Activated T-helper 1 cell treated with anti-CD3 and anti-CD28 coated beads, Interleukin-12 subunit alpha, Interleukin-12 subunit beta, Interleukin-2, Interleukin-4 antibody, amounts not matched to agents 30 ng/mL and 10 ng/mL and 1 ng/mL, durations not matched to agents 14 hours and 24 hours and 36 hours (primary cell): ENCODE measurements at places on chromosomes 6 and 20. TPM values are rescaled to one million over a fixed set of nuclear protein-coding genes. Genes with fewer than 3 reads are reported as not detected.

DNA sequence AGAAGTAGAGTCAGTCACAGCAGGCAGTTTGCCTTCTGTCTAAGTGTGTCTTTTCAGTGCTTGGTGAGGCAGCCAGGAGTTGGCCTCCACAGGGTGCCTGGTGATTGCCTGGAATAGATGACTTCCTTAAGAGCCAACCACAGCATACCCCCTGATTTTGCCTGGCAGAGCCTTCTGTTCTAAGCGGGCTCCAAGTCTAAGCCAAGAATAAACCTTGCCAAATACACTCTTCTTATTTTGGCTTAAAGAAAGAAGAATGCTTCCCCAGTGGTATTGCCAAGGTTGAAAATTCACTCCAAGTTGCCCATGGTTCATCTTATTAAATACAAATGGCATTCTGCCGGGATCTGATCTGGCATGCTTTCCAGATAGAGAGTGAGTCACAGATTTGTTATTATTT lies 1424.8 kb upstream of the EYS start:
- H3K27ac ChIP-seq = no peak overlapping the region
- no peaks in the 10 kb centered on the region for H3K27me3 ChIP-seq
- DNase-seq = no peak
- H3K4me1 ChIP-seq = no peaks in the 10 kb centered on the region

DNA sequence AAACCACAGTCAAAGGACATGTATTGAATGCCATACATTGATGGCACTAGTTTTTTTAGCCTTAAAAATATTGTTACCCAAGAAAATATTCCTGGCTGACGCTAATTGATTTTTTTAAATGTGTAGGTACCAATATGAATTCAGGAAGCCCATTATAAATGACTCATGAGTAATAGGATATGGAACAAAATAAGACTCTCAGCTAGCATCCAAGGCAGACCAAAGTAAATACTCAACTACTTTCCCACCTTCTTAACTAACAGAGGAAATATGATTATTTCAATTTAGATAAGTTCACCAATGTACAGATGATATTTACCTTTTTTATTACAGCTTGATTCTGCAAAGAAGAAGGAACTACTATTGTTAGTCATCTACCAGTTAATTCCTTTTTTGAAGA lies 43.2 kb upstream of the TXNDC5 start:
- H3K27me3 ChIP-seq = no peaks in the 10 kb centered on the region
- no peak overlapping the region for H3K4me3 ChIP-seq
- H3K27ac ChIP-seq = no peak overlapping the region
- DNase-seq = no peak

GRCh38 chr6:105346052-105346451 lies 56.8 kb downstream of the PREP start:
- peaks cover 32% of the 10 kb centered on the region for H3K36me3 ChIP-seq
- no peak for DNase-seq
- no peaks in the 10 kb centered on the region for H3K4me1 ChIP-seq
- no peaks in the 10 kb centered on the region for H3K27me3 ChIP-seq
- no peak overlapping the region for H3K4me3 ChIP-seq
- H3K27ac ChIP-seq = no peak overlapping the region

GRCh38 chr6:31128093-31128676 lies 7.9 kb upstream of the CDSN start:
- H3K27me3 ChIP-seq = peaks cover 20% of the 10 kb centered on the region
- H3K4me1 ChIP-seq = peaks cover 7% of the 10 kb centered on the region
- H3K4me3 ChIP-seq = no peak overlapping the region
- DNase-seq = peak; percentile 54
- peak overlapping the region; percentile 13 for H3K27ac ChIP-seq

DNA sequence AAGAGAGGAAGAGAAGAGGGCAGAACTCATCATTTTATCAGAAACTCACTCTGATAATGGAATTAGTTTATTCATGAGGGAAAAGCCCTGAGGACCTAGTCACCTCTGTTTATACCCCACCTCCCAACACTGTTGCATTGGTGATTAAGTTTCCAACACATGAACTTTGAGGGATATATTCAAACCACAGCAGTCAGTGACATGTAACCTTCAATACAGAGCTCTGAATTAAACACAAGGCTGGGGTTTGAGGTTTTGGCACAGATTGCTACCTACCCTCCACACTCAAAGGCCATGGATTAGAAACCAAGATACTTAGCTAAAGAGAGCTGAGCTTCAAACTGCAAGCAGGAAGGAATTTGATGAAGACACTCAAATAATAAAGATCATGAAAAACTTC lies 48.5 kb upstream of the MOCS1 start:
- H3K4me1 ChIP-seq = no peaks in the 10 kb centered on the region
- H3K27me3 ChIP-seq = peaks cover 5% of the 10 kb centered on the region
- no peaks in the 10 kb centered on the region for H3K36me3 ChIP-seq
- H3K27ac ChIP-seq = no peak overlapping the region

DNA sequence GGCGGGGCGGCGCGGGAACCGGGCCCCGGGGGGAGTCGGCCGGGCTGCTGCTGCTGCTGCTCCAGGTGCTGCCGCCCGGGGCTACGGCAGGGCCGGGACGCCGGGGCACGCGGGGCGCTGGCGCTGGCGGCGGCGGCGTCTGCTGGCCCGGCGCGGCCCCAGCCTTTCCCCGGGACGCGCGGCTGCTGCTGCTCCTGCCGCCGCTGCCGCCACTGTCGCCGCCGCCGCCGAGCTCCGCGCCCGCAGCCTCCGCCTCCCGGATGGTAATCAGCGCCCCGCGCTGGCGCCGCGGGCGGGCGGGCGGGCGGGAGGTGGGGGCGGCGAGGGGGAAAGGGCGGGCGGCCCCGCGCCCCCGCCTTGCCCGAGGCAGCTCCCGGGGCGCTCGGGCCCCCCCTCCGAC lies 306 bp downstream of the EBF4 start:
- H3K36me3 ChIP-seq = peaks cover 7% of the 10 kb centered on the region
- DNase-seq = no peak
- peaks cover 36% of the 10 kb centered on the region for H3K27me3 ChIP-seq
- H3K27ac ChIP-seq = no peak overlapping the region

PERP gene
- total RNA-seq = 5.6 and 5.7 TPM in 2 replicates

GRCh38 chr6:118320652-118321051 lies 227.4 kb upstream of the PLN start:
- H3K4me3 ChIP-seq = no peak overlapping the region
- H3K27ac ChIP-seq = no peak overlapping the region
- H3K27me3 ChIP-seq = no peaks in the 10 kb centered on the region

DNA sequence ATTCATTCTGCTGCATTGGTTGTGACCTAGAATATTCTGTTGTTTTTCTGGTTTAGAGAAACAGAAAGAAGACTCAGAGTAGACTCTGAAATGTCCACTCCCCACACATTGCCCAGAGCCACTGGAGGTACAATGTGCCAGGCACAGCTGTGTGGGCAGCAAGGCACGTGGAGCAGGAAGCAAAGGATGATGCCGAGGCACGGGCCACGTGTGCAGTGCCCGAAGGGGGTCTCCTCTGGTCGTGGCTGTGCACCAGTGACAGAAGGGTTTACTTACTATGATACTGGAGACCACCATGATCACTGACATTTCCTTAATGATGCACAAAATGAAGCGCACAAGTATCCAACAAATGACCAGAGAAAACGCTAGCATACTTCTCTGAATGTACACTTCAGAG lies 488.9 kb downstream of the PRKN start:
- H3K4me3 ChIP-seq = no peak overlapping the region
- no peak overlapping the region for H3K27ac ChIP-seq
- H3K4me1 ChIP-seq = no peaks in the 10 kb centered on the region

GRCh38 chr20:14902432-14903089 lies 565.1 kb upstream of the FLRT3 start:
- H3K36me3 ChIP-seq = no peaks in the 10 kb centered on the region
- H3K27me3 ChIP-seq = no peaks in the 10 kb centered on the region
- H3K4me1 ChIP-seq = no peaks in the 10 kb centered on the region
- no peak for DNase-seq
- H3K4me3 ChIP-seq = no peak overlapping the region

GRCh38 chr6:159852877-159853276 lies 37.9 kb upstream of the MAS1 start:
- H3K4me1 ChIP-seq = no peaks in the 10 kb centered on the region
- peaks cover 24% of the 10 kb centered on the region for H3K27me3 ChIP-seq
- H3K27ac ChIP-seq = no peak overlapping the region

GTSF1L gene
- 0.39 TPM in 1 of 2 replicates, not detected in the other for total RNA-seq

DNA sequence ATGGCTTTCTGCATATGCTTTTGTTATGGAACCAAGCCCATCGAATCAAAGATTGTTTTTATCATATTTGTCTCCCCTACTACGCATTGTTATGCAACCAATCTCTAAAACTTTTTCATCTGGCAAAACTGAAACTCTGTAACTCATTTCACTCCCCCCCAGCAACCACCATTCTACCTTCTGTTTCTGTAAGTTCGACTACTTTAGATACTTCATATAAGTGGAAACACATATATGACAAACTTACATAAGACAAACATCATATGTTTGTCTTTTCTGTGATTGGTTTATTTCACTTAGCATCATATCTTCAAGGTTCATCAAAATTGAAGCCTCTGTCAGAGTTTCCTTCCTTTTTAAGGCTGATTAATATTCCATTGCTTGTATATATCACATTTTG lies 34.8 kb downstream of the CEP57L1 start:
- peaks cover 8% of the 10 kb centered on the region for H3K36me3 ChIP-seq
- no peak overlapping the region for H3K27ac ChIP-seq
- no peak for DNase-seq
- H3K4me1 ChIP-seq = peaks cover 5% of the 10 kb centered on the region
- H3K4me3 ChIP-seq = no peak overlapping the region

GRCh38 chr6:1527073-1527457 lies 82.7 kb upstream of the FOXC1 start:
- H3K4me3 ChIP-seq = no peak overlapping the region
- no peaks in the 10 kb centered on the region for H3K36me3 ChIP-seq
- H3K27me3 ChIP-seq = peaks cover 6% of the 10 kb centered on the region
- no peak overlapping the region for H3K27ac ChIP-seq
- peak; percentile 39 for DNase-seq

RIMS1 gene
- total RNA-seq = not detected in 2 replicates

DNA sequence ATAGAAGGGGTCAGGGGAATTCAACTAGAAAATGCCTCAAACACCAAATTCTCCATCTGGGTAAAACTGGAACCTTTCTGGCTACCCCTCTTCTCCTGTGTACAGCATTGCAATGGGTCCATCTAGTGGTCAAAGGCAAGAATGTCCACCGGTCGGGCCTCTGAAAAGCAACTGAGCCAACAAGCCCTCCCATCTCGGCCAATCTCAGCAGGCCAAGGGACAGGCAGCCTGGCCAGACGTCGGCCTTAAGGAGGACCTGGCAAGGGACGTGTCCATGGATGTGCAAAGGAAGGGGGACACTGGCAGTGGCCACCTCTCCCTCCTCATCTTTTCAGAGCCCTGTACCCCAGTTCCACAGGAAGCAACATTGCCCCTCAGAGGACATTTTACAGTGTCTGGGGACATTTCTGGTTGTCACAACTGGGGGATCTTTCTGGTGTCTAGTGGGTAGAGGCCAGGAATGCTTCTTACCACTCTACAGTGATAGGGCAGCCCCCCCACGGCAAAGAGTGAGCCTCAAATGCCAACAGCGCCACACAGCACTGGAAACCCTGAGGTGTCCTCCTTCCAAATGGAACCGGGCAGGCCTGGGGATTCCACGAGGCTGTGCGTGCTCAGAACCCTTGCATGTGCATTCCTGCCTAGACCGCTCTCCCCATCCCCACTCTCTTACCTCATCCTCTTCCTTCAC lies 99.8 kb upstream of the FOXA2 start:
- H3K4me1 ChIP-seq = no peaks in the 10 kb centered on the region
- no peak overlapping the region for H3K27ac ChIP-seq
- no peak overlapping the region for H3K4me3 ChIP-seq
- H3K27me3 ChIP-seq = no peaks in the 10 kb centered on the region
- DNase-seq = peak; percentile 16

DNA sequence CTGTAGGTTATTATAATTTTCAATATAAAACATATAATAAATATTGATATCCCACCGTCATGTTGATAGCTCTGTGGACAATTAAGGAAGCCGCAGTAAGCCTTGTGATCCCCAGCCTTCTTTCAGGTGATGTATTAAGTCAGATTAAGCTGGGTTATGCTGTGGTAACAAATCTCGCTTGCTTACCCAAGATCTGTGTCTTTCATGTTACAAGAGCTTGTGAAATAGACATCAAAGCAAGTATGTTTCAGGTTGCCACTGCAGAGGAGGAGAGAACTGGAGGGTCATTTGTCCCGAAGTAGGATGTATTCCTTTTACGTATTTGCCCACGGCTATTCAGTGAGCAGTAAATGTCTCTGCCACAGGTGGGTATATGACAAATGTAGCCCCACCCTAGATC lies 17.8 kb upstream of the BCKDHB start:
- H3K4me3 ChIP-seq = no peak overlapping the region
- no peaks in the 10 kb centered on the region for H3K4me1 ChIP-seq
- no peak overlapping the region for H3K27ac ChIP-seq
- H3K27me3 ChIP-seq = peaks cover 21% of the 10 kb centered on the region

DNA sequence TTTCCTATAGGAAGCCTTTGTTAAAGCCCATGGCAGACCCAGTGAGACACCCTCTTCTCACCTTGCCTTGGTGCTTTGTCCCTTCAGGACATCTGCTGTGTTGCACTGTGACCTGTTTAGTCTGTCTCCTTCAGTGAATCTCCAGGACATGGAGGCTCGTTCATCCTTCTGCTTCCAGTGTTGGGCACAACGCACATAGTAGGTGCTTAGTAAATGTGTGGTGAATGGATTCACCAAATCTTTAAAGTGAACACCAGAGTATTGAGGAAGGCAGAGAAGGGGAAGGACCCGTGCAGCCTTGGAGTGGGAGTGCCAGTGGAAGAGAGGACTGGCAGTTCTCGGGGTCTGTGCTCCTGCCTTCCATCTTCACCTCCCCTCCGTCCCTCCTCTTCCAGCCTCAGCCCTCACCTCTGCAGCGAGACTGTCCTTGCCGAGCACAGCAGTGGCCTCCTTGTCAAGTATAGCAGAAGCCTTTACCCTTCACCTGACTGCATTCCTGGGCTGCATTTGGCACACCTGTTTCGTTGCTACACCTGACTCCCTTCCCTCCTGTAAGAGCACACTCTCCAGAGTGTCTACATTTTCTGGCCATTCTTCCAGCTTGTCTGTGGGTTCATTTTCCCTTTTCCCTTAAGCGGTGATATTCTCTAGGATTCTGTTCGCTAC lies 49.2 kb downstream of the ARID1B start:
- no peaks in the 10 kb centered on the region for H3K27me3 ChIP-seq
- H3K36me3 ChIP-seq = peaks cover 4% of the 10 kb centered on the region
- H3K27ac ChIP-seq = no peak overlapping the region
- peaks cover 32% of the 10 kb centered on the region for H3K4me1 ChIP-seq
- no peak for DNase-seq

- peaks cover 37% of the 10 kb centered on the region for H3K36me3 ChIP-seq
- no peak for DNase-seq
- H3K27ac ChIP-seq = peak overlapping the region; percentile 75
- no peak overlapping the region for H3K4me3 ChIP-seq
- no peaks in the 10 kb centered on the region for H3K27me3 ChIP-seq
These were observed 27.8 kb downstream of the EZR start for GRCh38 chr6:158791274-158791855.

- peaks cover 2% of the 10 kb centered on the region for H3K27me3 ChIP-seq
- H3K4me3 ChIP-seq = no peak overlapping the region
- H3K27ac ChIP-seq = no peak overlapping the region
These were observed 200.5 kb upstream of the MCHR2 start for GRCh38 chr6:100194535-100194934.
